Foreskin melanocyte (primary cell): ENCODE measurements at places on chromosomes 4 and X.

DNA sequence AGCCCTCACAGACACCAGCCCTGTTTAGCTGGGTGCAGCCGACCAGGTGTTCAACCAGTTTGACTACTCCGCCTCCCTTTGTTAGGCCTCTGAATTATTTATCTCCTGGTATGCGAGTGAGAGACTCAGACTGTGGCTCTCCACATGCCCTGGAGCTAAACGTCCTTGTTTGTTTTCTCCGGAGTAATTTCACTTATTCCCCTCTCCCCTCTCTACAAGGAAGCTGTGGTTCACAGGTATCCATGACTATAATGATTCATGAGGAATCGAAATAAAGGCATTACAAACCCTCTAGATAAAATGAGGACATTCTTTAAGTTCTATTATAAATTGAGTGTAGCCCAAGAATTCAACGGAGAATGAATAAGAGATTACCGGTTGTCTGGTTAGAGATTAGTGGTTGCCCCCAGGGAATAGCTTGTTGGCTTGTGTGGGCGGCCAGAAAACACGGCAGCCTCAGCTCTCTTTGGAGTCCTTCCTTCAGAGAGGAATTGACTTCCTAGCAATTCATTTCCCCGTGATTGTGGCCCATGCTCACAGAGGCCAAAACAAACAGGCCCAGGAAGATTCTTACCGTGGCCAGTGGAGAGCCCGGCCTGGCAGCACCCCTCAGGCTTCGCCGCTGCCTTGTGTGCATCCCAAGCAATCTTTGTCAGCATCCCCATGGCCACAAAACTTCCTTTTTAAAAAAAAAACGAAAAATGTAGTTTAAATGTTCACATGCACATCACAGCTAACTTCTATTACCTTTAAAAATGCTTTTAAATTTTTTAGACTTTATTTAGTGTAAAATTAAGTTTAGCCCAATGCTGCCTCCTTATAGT, 60.2 kb upstream of the CBR4 start:
- DNase-seq: peak; percentile 71

DNA sequence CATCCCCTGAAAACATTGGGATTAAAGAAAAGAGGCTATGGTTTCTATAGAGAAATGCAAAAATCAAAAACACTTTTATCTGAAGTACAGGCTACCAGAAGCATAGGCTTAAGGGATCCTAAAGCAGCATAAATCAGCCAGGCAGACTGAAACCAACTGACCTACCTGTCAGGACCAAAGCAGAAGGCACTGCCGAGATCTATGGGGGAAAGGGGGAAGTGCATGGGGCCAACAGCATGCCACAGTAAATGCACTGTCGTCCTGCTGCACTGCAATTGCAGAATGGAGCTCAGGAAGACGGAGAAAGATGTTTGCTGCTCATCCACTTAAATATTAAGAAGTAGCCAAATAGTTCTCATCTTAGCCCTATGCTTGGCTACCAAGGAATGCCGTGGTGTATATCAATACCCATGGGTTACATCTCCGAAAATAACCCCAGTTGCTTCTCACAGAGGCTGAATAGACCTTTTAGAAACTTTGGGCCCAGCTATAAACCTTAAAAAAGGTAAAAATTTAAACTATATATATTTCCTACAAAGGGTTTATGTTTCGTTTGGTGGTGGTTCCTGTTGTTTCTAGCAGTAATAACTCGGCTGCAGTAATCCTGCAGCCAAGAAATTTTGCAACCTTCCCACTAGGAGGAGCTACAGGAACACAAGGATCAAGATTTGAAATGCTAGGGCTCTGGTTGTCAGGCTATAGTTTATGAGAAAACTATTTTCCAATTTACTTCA, 312.2 kb upstream of the DIAPH2 start:
- DNase-seq: peak; percentile 25

DNA sequence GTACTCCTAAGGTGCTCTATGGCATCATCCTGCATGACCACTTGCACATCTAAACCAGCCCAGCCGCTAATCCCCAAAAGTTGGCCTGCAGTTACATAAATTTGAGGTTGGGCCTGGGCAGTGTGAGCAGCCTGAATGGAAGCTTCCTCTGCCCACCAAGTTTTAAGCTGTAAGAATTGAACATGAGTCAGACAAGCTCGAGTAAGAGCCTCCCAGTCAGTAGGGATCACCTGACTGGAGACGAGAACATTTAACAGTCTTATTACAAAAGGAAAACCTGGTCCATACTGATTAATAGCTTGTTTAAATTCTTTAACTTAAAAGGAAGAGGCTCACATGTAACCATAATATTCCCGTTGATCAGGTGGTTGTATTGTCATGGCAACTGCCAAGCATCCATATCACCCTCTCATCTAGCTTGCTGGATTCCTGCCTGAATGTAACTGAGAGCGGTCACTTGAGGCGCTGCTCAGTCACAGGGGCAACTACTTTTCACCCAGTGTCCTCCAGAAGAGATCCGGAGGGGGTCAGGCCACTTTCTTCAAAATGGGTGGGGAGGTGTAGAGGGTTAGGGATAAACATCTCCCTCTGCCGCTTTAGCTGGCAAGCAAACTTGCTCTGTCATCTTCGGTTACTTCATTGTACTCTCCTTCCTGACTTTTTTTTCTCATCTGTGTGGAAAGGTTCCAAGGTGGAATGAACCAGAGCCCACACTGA, 56.6 kb upstream of the WDR1 start:
- no peak for DNase-seq

DNA sequence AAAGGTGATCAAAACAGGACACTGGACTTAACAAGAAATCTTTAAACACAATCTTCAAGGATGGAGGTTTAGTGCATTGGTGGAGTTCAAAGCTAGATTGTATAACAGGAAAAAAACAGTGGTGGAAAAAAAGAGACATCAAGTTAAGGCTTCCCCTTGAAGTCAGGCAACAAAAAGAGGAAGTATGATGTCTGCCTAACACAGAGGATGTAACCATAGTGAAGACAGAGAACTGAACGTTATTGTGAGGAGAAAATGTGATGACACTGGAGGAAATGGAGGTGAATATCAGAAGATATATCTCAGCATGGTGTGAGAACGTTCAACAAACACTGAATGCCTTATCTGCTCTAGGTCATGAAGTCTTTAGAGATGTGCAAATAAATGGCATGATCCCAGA, 192.4 kb upstream of the AR start:
- DNase-seq: no peak

DNA sequence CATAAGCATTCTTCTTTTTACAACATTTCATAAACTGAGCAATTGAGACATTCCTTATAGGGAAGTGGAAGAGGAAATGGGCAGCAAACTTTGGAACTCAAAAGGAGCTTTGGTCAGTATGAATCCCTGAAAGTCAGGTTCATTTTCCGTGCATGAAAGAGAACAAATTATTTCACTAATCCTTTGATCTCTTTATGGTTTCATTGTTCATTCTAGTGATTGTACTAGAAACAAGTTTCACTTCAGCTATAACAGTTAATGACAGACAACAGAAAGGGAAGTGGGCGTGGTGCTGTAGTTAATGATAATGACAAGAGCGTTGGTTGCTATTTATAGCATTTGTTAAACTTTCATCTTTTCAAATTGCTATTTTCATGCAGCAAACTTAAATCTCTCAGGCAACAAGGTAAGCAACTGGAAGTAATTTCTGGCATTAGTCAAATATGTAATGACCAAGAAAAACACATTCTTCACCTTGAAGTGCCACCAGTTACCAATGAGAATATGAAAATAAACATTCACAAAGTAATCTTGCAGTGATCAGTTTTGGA, 98.4 kb downstream of the AREG start:
- DNase-seq: no peak

DNA sequence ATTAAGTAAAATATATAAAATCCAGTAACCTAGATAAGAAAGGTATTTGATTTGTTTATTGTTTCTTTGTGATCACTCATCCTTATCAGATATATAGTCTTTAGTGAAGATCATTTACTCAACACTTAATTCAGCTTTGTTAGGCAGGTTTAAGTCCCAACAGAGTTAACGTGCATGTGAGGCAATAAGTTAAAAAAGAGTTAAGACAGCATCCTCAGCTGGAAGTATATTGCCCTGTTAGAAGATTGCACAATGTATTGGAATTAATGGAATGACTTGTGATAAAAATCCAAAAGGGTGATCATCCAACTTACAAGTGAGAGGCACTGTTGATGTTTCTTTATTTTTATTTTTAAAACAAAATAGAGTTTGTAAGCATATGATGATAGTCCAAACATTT, 1162.1 kb downstream of the RAPGEF2 start:
- DNase-seq: no peak

- DNase-seq: peak; percentile 70
Measured at GRCh38 chr4:13178621-13179020, 305.5 kb downstream of the RAB28 start.

GRCh38 chr4:38310446-38311043, 350.3 kb downstream of the PTTG2 start:
- DNase-seq: no peak

- no peak for DNase-seq
Measured at GRCh38 chr4:158033416-158034120, 139.3 kb downstream of the GASK1B start.

DNA sequence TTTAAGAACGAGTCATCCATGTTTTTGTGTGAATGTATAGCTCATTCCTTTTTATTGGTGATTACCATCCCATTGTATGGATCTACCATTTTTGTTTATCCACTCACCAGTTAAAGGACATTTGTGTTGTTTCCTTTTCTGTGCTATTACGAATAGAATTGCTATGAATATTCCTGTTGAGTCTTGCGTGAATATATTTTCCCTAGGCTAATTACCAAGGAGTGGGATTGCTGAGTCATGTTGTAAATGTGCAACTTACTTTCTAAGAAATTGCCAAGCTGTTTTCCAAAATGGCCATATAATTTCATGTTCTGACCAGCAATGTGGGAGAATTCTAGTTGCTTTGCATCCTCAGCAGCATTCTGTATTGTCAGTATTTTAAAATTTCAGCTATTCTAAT, 51.3 kb downstream of the YIPF6 start:
- no peak for DNase-seq

DNA sequence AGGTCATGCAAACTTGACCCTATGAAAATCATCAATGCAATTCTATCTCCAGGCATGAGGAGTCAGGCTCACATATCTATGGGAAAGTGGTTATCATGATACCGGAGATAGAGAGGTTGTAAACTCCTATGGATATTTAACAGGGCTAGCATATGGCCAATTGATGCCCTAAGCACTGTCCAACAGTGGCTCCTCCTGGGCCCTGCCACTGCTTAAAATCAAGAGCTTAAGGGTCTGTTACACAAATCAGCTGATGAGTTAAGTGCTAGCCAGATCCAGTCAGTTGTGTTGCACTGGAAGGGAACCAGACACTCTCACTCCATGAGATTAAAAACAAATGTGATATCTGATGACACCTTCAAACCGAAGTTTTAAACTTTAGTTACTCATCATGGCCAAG, 337.6 kb downstream of the STIM2 start:
- no peak for DNase-seq

DNA sequence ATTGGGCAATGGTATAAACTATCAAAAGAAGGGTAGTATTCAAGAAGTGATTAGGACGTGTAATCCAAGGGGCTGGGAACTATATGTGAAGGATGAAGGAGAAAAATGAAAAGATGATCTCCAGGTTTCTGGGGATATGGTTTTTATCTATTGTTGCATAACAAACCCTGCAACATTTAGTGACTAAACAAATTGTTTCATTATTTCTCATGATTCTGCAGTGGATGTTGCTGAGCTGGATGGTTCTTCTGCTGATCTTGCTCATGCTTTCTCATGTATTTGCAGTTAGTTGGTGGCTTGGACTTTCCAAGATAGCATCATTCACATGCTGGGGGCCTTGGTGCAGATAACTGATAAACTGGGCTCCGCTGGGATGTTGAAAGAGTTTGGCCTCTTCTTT, 29.1 kb downstream of the PHOX2B start:
- DNase-seq: no peak

DNA sequence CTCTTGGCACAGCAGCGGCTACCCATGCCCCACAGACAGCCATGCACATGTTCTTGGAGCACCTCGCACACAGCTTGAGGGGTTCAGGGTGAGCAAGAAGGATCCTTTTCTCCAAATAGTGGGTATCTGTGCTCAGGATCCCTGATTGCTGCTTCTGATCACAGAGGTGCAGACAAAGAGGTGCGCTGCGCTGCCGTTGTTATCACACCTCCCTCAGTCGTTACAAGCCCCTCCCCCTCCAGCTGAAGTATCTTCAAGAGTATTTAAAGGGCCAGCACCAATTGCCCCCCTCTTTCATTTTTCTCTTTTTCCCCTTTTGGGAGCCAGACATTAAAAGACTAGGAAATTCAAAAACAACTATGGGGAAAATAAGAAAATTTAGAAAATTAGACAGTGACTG, 44.3 kb downstream of the NELFA start:
- DNase-seq: no peak

DNA sequence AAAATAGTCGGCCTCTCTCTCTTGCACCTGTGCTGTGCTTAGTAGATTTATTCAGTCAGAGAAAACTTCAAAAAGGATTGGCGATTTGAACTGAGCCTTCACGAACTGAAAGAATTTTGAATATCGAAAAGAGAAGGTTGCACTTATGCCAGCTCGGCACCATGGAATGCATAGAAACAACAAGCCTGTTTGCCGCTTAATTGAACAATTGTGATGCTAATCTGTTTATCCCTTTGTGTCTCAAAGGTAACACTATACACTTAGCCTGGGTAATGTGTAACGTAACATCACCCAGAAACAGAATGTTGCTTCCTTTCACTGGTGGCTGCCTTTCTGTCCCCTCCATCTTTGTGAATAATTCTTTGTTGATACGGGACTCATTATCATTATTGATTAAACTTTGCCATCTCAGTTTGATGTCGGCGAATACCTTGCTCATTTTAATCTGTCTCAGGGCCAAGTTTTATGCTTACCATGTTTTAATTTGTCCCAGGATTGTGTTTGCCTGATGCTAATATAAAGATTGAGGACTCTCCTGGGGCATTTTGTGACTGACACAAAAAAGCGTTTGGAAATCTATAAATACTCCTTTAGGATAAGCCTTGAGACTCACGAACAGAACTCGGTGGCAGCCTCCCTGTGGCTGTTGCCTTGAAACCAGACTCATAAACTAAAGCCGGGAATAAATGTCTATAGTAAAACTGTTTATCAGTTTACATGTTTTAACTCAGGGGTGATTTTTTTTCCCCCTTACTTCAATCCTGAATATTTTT, 400.5 kb downstream of the RAPGEF2 start:
- DNase-seq: no peak

GRCh38 chrX:113802837-113803236, 781.0 kb upstream of the HTR2C start:
- DNase-seq: no peak

DNA sequence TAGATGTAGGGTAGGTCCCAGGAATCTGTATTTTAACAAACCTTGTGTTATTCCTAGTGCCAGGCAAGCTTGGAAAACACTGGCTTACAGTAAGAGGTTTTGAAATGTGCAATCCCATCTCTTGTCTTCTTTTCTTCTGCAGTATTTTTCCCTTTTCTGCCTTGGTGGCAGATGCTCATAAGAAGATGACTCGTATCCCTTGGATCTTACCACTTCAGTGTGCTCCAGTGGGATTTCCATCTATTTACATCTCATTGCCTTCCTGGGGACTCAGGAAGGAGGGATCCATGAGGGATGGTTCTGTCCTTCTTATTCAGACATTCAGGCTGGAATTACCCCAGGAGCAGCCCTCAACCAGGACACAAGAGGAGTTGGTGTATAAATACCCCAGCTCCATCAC, 136.6 kb downstream of the NHS start:
- no peak for DNase-seq

- no peak for DNase-seq
Measured at GRCh38 chr4:111630705-111631104, 514.5 kb upstream of the FAM241A start.

- DNase-seq: no peak
Measured at GRCh38 chrX:361231-362145, 25.2 kb downstream of the PPP2R3B start.

- DNase-seq: no peak
Measured at GRCh38 chrX:18575744-18576143, 96.2 kb downstream of the RS1 start.
